Right kidney (tissue), 9 donors: ENCODE measurements at places on chromosomes 13 and 19.

DNA sequence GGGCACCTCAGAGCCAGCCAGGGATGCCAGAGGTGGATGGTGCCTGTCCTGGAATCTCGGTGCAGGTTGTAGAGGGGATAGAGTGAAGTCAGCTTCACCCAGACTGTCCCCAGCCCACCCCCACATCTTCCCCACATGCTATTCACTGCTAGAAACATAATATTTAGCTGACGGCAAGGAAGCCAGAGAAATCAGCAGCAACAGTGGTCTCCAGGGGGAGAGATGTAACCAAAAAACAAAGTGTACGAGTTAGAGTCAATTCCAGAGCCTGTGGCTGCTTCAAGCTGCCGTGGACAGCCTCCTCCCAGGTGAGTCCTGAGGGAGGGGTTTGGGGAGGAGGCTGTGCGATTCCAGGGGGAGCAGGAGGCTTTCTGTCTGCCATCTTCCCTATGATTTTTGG, 97.6 kb downstream of the ZNF536 start:
- no peak for DNase-seq

GRCh38 chr13:81393721-81394120, 1052.8 kb upstream of the SPRY2 start:
- no peak for DNase-seq

DNA sequence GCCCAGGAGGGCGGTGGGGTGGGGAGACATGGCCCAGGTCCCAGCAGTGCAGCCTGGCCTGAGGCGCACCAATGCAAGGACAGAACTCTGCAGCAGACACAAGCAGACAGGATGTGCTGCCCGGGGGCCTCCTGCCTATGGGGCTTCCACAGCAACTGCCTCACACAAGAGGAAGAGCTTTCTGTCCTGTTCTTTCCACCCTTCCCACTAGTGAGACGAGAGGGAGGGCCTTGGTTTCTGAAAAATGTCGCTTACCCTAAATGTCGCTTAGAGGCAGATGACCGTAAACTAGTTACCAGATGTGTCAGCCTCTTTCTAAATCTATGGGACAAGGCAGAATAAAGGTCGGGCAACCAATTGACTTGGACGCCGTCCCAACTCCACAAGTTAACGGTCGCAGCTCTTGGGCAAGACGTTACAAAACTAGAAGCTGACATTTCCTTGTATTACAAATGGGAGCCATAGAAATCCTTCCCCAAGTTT, at the start of gene LAIR1:
TSS of gene LAIR1 (minus strand) at position 157 of the 483 bp plus-strand sequence. CDS start at position 30, 127 bp downstream.
- no peak for DNase-seq

DNA sequence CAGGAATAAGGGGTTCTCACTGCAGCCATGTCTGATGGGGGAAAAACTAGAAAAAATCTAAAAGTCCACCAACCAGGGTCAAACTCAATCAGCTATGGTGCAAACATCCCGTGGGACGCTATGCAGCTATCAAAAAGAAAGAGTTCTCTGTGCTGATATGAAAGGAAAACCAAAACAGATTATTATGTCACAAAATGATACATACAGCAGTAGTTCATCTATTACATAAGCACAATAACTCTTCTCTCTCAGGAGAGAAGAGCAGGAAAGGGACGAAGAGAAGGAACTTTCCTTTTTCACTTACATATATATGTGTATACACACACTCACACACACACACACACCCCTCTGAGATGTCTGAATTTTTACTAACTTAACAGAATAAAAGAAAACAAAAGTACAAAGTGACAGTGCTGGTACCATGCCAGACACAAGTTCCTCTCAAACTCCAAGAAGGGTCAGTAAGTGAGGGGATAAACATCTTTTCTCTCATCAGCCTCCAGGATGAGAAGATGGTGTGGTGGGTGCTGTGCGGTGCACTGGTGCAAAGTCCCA, 2.9 kb upstream of the FKRP start:
- DNase-seq, result no peak

GRCh38 chr13:106464076-106464475, 71.4 kb downstream of the EFNB2 start:
- no peak for DNase-seq

DNA sequence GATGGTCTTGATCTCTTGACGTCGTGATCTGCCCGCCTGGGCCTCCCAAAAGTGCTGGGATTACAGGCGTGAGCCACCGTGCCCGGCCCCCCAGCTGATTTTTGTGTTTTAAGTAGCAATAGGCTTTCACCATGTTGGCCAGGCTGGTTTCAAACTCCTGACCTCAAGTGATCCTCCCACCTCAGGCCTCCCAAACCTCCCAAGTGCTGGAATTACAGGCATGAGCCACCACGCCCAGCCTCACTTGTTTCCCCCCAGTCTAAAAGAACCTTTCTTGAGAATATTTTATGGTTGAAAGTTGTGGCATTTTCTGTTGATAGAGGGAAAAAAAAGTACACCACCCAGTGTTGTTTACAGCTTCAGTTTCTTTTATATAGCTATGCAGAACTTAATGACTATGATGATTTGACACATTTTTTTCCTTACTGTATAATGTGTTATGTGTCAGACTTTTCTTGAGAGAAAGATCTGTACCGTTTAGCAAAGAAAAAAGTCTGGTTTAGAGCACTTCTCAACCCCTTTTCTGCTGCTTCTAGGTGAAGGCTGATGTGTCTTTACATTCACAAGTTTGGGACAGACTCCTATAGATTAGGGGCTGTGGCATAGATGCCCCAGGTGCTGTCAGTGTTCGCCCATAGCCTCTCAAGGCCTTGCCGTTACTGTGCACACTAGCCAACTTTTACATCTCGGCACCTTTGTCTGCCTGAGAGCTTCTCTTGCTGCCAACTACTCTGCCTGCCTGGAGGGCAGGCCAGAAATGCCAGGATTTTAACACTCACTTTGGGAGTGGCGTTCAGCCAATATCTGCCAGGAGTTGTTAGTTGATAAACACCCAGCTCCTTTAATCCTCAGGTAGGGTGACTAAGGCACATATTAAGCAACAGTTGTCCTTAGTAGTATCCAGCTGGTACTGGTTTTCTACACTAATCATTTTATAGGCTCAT, 33.0 kb downstream of the KCTD4 start:
- DNase-seq, result no peak

DNA sequence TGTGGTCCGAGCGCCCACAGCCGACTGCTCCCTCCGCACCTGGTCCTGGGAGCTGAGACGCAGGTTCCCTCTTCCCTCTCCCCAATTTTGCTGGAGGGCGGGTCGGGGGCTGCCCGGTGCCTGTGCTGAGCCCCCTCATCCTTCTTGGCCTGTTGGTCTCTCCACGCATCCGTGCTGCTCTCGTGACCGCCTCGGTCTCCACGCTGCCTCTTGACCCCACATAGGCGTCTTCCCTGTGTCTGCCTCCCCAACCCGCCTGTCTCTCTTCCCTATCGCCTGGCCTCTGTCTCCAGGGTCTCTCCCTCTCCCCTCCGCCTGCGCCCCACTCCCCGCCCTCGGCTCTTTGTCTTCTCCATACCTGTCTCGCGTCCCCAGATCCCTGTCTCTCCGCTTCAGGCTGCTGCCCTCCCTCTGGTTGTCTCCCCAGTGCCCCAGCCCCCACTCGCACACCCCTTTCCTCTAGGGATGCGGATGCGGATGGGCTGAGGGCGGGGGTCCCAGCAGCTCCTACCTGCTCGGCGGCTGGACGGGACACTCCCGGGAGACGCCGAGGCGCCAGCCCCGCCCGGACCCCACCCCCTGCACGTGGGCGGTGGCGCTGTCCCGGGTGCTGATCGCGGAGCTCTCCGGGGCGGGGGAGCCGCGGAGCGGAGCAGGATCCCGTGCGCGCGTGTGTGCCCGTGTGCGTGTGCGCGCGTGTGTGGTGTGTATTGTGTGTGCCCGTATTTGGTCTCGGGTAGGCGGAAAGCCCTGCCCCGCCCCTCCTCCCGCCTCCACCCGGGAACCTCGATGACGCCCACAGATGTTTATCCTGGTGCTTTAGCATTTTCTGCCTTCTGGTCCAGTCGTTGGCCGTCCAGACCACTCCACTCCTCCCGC, at the start of gene SYT5:
TSS of gene SYT5 (minus strand) at position 684 of the 879 bp plus-strand sequence. CDS start 1,248 bp downstream, outside the sequence.
- peak; percentile 55 for DNase-seq

DNA sequence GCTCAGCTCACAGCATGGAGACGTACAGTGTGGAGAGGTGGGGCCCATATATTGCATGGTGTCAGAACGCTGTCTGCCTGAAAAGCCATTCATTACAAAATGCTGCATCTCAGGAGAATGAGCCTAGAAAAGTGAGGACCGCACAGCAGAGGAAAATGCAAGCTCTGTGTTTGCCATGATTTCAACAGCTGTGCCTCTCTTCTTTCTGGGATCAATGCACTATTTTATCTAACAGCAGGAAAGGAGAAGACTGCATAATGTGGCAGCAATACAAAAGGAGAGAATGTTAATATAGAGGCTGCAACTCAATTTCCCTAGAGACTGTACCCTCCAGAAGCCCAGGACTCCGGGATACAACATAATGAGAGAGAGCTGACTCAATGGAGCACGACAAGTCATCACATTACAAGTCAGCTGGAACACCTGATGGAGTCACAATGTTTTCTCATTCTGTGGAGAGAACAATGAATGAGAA, 368.0 kb downstream of the FGF14 start:
- no peak for DNase-seq

- no peak for DNase-seq
Observed at GRCh38 chr13:100138859-100139491, 50.1 kb downstream of the PCCA start.

DNA sequence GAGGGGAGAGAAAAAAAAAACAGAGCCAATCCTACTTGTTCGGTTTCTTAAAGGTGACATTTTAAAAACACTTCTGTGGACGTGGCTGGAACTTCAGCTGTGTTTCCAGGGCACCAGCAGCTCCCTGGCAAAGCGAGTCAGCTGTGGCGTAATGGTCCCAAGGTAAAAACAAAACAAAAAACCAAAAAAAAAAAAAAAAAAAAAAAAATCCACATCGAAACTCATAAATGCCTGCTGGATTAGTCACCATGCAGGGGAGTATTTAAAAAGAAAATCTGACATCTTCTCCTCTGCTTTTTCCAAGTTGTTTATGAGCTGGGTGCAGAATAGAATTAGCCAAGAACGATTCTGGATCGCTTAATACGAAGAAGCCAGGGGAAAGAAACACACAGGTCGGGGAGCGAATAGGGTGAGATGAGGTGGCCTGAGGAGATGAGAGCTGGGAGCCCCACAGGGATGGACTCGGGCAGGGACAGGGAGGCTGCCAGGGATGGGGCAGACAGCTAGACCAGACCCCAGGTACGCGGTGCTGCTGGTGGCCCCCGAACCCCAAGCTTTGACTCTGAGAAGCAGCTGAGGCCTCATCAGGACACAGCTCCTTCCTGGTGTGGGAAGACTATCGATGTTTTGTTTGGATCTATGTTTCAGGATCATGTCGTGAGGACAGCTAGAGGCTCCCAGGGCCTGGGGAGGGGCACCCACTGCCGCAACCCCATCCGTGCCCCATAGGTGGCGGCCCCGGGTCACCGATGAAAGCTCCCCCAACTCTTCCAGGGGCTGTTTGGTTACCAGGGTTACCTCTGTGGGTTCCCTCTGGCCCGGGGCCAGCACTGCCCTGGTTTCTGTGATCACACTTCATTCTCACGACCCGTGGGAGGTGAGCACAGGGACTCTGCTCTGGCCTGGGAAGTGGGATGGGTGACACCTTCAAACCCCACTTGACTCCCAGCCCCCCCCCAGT, 3.1 kb upstream of the CTXN1 start:
- no peak for DNase-seq

GRCh38 chr19:10862561-10863106, 8.7 kb upstream of the CARM1 start:
- no peak for DNase-seq

GRCh38 chr19:41947091-41947490, 12.0 kb downstream of the RABAC1 start:
- DNase-seq, result no peak

GRCh38 chr13:32955881-32956594, 60.2 kb upstream of the KL start:
- DNase-seq, result peak; percentile 17

- no peak for DNase-seq
Observed at GRCh38 chr19:2149980-2150793, 1.2 kb downstream of the AP3D1 start.

GRCh38 chr19:46756544-46756888, 10.3 kb upstream of the STRN4 start:
- DNase-seq, result no peak

DNA sequence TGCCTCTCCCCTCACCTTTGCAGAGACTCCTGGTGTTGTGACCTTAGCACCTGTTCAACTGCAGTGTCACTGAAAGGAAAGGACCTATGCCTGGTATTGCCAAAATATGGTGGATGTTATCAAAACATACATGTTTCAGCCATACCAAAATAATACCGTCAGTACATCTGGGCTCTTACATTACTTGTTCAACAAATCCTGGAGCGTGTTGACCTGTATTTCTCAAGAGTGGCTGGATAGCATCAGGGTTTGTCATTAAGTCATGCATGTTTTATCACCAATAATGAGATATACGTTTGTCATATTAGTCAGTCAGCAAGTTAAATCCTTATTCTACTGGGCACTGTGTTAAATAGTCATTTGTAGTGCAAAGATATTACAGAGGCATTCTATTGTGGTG, 290.8 kb downstream of the SHISA2 start:
- DNase-seq, result no peak

GRCh38 chr19:56138069-56138468, 3.0 kb upstream of the ZNF444 start:
- no peak for DNase-seq

- no peak for DNase-seq
Observed at GRCh38 chr13:39259371-39260140, 221.3 kb downstream of the NHLRC3 start.

GRCh38 chr19:46815833-46816627, 27.6 kb upstream of the SLC1A5 start:
- no peak for DNase-seq

DNA sequence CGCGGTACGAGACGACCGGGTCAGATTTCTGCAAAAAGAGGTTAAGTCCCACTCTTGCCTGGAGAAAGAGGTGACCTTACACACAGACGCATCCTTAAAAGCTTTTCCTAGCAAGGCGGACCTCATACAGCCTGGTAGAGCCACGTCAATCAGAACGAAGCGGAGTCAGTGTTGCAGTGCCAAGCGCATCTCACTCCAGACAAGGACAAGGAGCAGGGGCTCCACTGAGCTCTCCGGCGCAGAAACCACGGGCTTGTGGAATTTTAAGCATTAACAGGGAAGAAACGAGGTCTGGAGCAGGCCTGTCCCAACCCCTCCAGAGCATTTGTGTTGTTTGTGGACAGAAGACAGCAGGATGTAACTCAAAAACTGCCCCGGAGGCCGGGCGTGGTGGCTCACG, 7.1 kb downstream of the EEF2 start:
- no peak for DNase-seq
